Stimulated activated CD4-positive, alpha-beta T cell treated with anti-CD3 and anti-CD28 coated beads, Interleukin-2, amount 100 ng/mL, for 24 hours (primary cell): ENCODE measurements at places on chromosomes 1 and 21.

- DNase-seq, result no peak
Observed at GRCh38 chr21:27251752-27252151, 284.9 kb upstream of the ADAMTS5 start.

GRCh38 chr1:247118946-247119446 is 14.8 kb upstream of the ZNF669 start:
- peak; percentile 32 for DNase-seq

DNA sequence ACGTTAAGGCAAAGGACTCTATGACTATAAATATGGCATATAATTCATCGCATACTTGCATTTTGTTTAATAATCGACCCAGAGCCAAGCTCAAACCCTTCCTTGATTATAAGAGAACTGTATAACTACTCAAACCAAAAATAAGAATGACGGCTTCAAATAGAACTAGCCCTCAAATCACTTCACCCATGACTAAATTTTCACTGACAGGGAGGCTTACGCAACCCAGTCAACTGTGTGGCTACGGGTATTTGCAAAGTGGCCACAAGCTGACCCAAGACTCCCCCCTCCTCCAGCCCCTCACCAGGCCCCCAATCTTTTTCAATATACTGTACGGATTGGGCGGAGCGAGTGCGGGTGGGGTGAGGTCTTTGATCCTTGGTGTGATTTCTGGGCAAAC is 268.3 kb downstream of the ASTN1 start:
- no peak for DNase-seq

- DNase-seq, result no peak
Observed at GRCh38 chr1:115159958-115160357, 70.7 kb upstream of the TSPAN2 start.

GRCh38 chr1:90710579-90711536 is 6.2 kb downstream of the BARHL2 start:
- no peak for DNase-seq

GRCh38 chr1:187433598-187433997 is 604.8 kb downstream of the PLA2G4A start:
- DNase-seq, result no peak
